Activated naive CD4-positive, alpha-beta T cell treated with anti-CD3 and anti-CD28 coated beads for 36 hours (primary cell): ENCODE measurements at places on chromosomes 1 and 21. TPM values are rescaled to one million over a fixed set of nuclear protein-coding genes. Genes with fewer than 3 reads are reported as not detected.
A peak's percentile ranks its signal among the peaks of the same experiment; 100 is the strongest.

DNA sequence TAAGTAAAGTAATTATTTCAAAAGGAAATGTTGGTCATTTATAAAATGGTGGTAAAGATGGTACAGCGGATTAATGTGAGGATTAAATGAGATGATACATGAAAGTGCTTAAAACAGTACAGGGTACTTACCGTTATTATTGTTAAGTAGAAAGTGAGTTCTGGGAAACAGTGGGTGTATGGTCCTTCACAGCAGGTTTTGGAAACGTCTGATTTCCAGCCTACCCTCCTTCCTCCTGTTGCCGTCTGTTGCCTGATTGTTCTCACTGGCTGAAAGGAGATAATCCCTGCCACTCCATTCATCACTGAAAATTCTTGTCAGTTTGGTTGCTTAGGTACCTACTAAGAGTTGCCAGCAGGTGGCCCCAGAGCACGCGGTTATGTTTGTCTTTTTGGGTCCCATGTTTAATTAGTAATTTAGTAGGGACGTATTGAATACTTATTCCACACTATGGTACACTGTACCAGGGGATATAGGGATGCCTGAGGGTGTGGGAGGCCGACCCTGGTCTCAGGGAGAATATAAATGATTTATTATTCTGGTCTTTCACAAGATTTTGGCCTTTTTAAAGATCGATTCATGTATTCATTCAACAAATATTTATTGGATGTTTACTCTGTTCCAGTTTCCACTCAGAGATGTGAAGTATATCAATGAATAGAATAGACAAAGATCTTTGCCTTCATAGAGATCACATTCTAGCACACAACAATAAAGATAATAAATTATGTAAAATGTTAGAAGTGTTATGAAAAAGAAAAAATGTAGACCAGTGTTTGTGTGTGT lies 30.8 kb upstream of the RPTN start:
- H3K27me3 ChIP-seq = peaks cover 4% of the 10 kb centered on the region
- no peak overlapping the region for H3K27ac ChIP-seq
- H3K36me3 ChIP-seq = no peaks in the 10 kb centered on the region
- H3K4me1 ChIP-seq = peaks cover 6% of the 10 kb centered on the region
- H3K4me3 ChIP-seq = peak overlapping the region; percentile 66

GRCh38 chr1:53440633-53441032 lies 18.6 kb upstream of the DMRTB1 start:
- no peaks in the 10 kb centered on the region for H3K4me1 ChIP-seq
- H3K27me3 ChIP-seq = no peaks in the 10 kb centered on the region
- H3K36me3 ChIP-seq = no peaks in the 10 kb centered on the region
- DNase-seq = no peak

DNA sequence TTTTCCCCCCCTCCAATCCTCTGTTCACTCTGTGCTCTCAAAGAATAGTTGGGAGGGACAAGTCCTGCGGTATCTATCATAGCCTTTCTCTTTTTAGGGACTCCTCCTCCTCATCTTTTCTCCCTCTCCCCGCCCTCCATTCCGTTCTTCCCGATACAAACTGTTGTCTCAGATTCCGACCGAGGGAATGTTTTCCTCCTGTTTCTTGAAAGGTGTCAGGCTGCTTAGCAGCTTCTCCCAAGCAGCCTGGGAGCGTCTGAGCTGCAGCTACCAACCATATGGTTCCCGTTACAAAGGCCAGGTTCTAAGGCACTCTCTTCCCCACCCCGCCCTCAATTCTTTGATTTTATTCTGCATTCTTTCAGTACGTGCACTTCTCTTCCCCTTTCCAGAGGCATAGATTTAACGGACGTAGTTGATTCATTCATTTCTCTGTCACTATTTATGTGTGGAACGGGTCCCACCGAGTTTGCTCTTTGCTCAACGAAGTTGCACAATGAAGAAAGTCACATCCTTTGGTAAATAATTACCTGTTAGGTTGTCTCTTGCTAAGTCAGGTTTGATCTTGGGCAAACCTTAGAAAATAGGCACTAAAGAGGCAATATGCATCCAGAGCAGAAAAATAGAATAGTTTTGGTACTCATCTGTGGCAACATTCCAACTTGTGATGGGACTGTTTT lies 2.8 kb downstream of the ADGRL2 start:
- peaks cover 6% of the 10 kb centered on the region for H3K4me1 ChIP-seq
- H3K27me3 ChIP-seq = peaks cover 50% of the 10 kb centered on the region
- DNase-seq = no peak

- DNase-seq = no peak
- peaks cover 89% of the 10 kb centered on the region for H3K4me1 ChIP-seq
- no peaks in the 10 kb centered on the region for H3K27me3 ChIP-seq
Observed at GRCh38 chr1:64915381-64916274, 50.7 kb downstream of the JAK1 start.

DNA sequence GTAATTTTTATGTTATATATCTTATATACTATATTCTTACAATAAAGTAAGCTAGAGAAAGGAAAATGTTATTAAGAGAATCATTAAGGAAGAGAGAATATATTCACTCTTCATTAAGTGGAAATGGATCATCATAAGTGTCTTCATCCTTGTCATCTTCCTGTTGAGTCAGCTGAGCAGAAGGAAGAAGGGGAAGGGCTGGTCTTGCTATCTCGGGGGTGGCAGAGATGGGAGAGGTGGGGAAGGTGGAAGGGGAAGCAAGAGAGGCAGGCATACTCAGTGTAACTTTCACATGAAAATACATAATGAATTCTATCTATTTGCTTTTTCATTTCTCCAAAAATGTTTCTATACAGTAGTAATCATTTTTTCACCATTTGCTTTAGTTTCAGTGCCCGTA lies 5.1 kb downstream of the DNASE2B start:
- H3K4me1 ChIP-seq = no peaks in the 10 kb centered on the region
- H3K27me3 ChIP-seq = no peaks in the 10 kb centered on the region
- no peak overlapping the region for H3K4me3 ChIP-seq
- H3K36me3 ChIP-seq = no peaks in the 10 kb centered on the region

DNA sequence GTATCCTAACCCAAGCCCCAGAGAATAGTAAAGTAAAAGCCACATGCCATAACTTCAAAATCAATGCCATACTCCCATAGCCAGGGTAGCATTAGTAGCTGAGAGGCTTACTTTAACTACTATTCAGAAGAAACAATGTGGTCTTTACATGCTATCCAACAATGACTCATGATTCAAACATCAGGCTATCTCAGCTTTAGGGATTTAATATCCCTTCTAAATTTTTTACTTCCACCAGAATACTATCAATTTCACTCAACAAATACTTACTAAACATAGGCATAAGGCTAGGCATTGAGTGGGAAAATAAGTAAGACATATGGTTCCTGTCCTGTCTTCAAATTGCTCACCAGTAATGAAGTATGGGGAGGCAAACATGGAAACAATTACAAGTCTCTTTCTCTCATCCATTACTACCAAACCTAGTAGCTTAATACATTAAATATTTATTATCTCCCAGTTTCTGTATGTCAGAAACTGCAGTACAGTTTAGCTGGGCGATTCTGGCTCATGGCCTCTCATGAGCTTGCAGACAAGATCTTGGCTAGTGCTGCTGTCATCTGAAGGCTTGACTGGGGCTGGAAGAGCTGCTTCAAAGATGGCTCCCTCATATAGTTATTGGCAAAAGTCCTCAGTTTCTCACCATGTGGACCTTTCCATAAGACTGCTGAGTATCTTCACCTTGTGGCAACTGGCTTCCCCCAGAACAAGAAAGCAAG lies 30.7 kb downstream of the EVI5 start:
- no peak overlapping the region for H3K4me3 ChIP-seq
- no peaks in the 10 kb centered on the region for H3K4me1 ChIP-seq
- H3K36me3 ChIP-seq = no peaks in the 10 kb centered on the region
- H3K27me3 ChIP-seq = no peaks in the 10 kb centered on the region
- no peak for DNase-seq
- no peak overlapping the region for H3K27ac ChIP-seq

DNA sequence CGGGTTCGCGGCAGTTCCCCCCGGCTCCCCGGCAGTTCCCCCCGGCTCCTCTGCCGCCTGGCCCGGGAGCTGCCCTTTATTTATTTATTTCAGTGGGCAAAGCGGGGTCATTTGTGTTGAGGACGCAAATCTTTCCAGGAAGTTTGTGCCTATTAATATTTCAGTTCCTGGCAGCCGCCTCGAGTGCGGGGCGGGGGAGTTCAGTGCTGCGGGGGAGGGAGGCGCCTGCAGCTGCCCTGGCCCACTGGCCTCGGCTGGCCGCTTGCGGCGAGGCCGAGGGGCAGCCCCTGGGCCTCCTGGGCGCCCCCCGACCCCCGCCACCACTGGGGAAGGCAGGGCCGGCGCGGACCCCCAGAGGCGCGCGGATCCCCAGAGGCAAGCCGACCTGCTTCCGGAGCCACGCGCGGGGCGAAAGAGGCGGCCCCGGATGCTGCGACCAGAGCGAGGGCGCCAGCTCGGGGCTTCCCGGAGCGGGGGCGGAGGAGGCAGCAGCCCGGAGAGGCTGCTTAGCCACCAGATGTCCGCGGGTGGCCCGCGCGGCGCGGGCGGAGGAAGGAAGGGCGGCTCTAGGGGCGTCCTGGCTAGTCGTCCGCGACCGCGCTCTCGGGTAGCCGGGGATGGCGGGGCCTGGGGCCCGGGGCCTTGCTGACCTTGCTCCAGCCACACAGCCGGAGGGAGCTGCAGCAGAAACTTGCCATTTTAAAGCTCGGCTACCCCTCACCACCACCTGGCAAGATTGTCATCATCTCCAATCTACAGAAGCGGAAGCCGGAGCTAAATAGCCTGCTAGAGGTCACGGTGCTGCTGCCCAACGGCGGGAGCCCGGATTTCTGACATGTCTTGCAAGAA lies 48.0 kb downstream of the H3-3A start:
- peaks cover 7% of the 10 kb centered on the region for H3K4me1 ChIP-seq
- H3K27me3 ChIP-seq = no peaks in the 10 kb centered on the region
- peak; percentile 70 for DNase-seq
- peak overlapping the region; percentile 46 for H3K27ac ChIP-seq
- no peaks in the 10 kb centered on the region for H3K36me3 ChIP-seq

DNA sequence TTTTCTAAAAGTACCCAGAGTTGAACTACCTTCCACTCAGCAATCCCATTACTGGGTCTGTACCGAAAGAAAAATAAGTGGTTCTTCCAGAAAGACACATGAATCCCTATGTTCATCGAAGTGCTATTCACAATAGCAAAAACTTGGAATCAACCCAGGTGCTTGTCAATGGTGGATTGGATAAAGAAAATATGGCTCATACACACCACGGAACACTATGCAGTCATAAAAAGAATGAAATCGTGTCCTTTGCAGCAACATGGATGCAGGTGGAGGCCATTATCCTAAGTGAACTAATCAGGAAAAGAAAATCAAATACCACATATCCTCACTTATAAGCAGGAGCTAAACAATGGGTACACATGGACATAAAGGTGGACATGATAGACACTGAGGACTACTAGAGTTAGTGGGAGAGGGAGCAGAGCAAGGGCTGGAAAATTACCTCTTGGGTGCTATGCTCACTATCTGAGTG lies 32.9 kb upstream of the JUN start:
- no peak for DNase-seq
- peak overlapping the region; percentile 81 for H3K4me3 ChIP-seq
- peak overlapping the region; percentile 71 for H3K27ac ChIP-seq
- H3K27me3 ChIP-seq = no peaks in the 10 kb centered on the region
- peaks cover 33% of the 10 kb centered on the region for H3K4me1 ChIP-seq
- no peaks in the 10 kb centered on the region for H3K36me3 ChIP-seq

DNA sequence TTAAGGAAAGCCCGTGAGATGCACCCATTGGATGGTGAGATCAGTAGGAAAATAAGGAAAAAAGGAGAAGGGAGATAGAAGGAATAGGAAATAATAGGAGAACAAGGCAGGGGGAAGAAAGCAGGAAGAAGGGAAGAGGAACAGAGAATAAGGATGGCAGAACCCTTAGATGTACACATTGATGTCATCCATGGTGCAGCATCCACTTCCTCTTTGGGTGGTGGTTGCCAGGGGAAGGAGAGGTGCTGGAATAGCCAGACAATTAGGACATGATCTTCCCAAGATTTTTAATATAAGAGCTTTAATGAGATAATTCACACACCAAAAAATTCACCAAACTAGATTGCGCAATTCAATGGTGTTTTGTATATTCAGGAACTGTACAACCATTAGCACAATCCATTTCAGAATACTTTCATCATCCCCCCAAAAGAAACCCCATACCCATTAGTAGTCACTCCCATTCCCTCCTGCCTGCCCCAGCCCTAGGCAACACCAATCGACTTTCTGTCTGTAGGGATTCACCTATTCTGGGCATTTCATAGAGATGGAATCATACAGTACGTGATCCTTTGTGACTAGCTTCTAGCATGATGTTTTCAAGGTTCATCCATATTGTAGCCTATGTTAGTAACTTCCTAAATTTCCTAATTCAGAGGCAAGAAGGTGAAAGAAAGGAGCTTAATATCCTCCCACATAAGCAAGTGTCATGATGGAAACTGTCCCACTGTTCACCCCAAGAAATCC lies 121.4 kb downstream of the PLXNA2 start:
- H3K27ac ChIP-seq = no peak overlapping the region
- H3K4me3 ChIP-seq = no peak overlapping the region
- DNase-seq = no peak
- no peaks in the 10 kb centered on the region for H3K4me1 ChIP-seq
- no peaks in the 10 kb centered on the region for H3K27me3 ChIP-seq

DNA sequence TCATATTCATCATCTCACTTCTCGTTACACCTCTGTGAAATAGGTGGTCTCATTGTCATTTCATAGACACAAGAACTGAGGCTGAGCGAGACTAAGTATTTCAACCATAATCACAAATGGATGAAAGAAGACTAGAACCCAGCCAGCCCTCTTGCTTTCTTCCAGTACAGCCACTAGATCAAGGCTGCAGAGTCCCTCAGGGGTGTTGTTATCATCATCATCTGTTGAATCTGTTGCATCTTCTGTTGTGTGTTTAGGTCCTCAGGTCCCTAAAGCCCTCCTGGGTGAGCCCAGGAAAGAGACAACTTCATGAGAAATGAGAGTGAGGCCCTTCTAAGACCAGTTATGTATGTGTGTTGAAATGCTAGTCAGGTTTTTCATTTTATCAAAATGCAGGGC lies 86.6 kb upstream of the ZNF326 start:
- H3K4me1 ChIP-seq = peaks cover 52% of the 10 kb centered on the region
- DNase-seq = no peak
- no peaks in the 10 kb centered on the region for H3K27me3 ChIP-seq
- H3K36me3 ChIP-seq = peaks cover 12% of the 10 kb centered on the region
- H3K27ac ChIP-seq = peak overlapping the region; percentile 71

GRCh38 chr1:114505148-114505561 lies 5.8 kb downstream of the TRIM33 start:
- no peaks in the 10 kb centered on the region for H3K27me3 ChIP-seq
- no peak overlapping the region for H3K4me3 ChIP-seq
- H3K27ac ChIP-seq = no peak overlapping the region

GRCh38 chr1:53084589-53084971 lies 22.6 kb downstream of the PODN start:
- H3K4me3 ChIP-seq = no peak overlapping the region
- no peak for DNase-seq
- H3K36me3 ChIP-seq = no peaks in the 10 kb centered on the region
- H3K4me1 ChIP-seq = no peaks in the 10 kb centered on the region
- H3K27ac ChIP-seq = no peak overlapping the region

- H3K36me3 ChIP-seq = no peaks in the 10 kb centered on the region
- DNase-seq = peak; percentile 68
- peaks cover 21% of the 10 kb centered on the region for H3K4me1 ChIP-seq
- H3K4me3 ChIP-seq = no peak overlapping the region
- no peaks in the 10 kb centered on the region for H3K27me3 ChIP-seq
Observed at GRCh38 chr1:230306169-230306568, 120.0 kb downstream of the PGBD5 start.

The FOXO6 gene
- total RNA-seq = not detected

The OVAAL gene
- total RNA-seq = not detected

The DMRTA2 gene
- not detected for total RNA-seq

The UQCRH gene
- total RNA-seq = 403 TPM

The KCNN3 gene
- 0.26 TPM for total RNA-seq

The MX1 gene
- total RNA-seq = 145 TPM

The MAP10 gene
- 0.43 TPM for total RNA-seq

The SYT14 gene
- total RNA-seq = not detected

The C1orf141 gene
- total RNA-seq = 0.25 TPM

The LCE1F gene
- not detected for total RNA-seq

The MPZ gene
- 4.4 TPM for total RNA-seq
